ENCODE measurements at places on chromosomes 7 and 10.

GRCh38 chr10:47027108-47027783, 116.0 kb downstream of the PTPN20 start:
- DNase-seq = no peak

GRCh38 chr10:57468894-57469432, 798.7 kb downstream of the IPMK start:
- no peak for DNase-seq

DNA sequence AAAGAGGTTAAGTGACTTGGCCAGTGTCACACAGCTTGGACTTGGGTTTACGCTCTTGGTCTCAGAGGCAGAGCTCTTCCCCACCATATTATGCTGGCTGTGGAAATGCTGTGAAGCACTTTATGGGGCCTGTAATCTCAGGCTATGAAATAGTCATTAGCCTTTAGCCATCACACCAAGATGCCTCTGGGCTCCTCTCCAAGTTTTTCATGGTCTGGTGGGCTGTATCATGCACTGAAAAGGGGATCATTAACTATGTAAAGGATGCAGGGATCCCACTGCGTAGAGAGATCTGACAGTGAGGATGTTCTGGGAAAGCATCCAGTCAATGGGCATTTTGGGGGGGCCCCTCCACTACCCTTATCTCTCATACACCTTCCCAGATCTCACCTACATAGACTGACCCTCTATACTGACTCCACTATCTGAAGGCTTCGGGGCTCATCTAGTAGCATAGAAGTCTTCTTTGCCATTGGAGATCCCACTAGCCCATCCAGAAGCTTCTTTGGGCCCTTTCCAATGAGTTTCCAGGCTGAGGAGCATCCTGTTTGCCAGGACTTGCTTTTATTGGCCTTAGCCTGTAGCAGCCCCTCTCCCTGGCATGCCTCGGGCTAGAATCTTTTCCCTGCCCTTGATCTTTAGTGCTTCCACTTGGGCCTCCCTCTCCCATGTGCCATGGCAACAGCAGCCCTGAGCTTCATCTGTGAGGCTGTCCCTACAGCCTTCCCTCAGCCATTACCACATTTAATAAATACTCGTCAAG, 19.6 kb downstream of the FRMPD2 start:
- DNase-seq = no peak

DNA sequence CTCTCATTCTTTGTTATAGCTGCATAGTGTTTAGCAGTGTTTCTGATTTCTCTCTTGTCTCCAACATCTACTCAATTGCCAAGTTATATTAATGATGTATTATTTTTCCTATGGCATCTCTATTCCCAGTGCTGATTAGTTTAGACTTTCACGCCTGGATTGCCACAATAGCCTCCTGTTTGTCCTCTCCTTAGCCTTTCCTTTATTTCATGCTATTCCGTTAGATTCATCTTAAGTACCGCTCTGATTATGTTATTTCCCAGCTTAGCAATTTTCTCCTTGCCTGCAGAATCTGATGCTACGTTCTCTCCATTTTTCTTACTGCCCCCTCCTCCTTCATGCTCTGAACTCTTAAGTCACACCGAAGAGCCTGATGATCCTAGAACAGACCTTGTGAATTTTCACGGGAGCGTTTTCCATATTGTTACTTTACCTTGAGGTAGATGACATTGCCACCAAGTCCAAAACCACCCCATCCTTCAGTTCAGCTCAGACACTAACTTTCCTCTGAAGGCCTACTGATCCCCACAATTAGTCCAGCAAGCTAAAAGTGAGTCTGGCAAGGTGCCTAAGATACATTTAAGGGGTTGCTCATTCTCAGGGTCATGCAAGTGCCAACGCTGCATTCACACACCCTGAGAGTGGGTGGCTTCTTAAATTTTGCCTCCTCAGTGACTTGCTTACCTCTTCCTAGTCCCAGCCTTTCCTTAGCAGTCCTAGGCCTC, 6.6 kb upstream of the NRF1 start:
- no peak for DNase-seq

DNA sequence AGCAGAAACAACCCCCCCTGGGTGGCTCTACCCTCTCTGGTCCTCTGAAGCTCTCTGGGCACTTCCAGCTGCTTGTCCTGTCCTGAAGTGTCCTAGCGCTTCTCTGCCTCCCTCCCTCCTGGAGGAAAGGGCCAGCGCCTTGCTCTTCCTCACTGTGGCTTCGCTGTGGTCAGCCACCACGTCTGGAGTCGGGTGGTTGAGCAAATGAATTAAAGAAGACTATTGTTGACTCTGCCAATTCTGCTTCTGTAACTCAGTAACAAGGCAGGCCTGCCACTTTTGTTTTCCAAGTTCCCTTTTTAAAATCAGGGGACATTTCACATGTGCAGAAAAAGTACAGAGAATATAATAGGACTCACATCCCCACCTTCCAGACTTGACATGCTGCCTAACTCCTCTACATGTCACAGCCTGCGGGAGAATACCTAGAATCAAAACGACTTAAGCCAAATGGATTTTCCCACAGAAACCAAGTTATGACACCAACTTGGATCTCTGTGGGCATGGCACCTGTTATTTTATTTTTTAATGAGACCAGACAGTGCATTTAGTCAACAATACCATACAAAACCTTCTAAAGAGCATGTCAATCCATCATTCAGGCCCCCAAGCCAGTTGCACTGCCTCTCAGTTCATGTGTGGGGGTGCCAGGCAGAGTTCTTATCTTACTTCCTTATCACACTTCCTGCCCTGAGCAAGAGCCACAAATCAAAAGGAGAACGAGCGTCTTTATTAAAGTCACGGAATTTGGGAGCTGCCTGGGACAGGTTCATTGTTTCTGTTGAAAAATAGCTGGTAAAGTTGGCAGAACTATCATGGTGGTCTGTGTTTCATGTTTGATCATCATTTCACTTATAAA, 6.8 kb downstream of the FFAR4 start:
- no peak for DNase-seq

GRCh38 chr7:136353287-136353686, 376.1 kb upstream of the MTPN start:
- no peak for DNase-seq
